ENCODE measurements at places on chromosomes 1 and 21.

DNA sequence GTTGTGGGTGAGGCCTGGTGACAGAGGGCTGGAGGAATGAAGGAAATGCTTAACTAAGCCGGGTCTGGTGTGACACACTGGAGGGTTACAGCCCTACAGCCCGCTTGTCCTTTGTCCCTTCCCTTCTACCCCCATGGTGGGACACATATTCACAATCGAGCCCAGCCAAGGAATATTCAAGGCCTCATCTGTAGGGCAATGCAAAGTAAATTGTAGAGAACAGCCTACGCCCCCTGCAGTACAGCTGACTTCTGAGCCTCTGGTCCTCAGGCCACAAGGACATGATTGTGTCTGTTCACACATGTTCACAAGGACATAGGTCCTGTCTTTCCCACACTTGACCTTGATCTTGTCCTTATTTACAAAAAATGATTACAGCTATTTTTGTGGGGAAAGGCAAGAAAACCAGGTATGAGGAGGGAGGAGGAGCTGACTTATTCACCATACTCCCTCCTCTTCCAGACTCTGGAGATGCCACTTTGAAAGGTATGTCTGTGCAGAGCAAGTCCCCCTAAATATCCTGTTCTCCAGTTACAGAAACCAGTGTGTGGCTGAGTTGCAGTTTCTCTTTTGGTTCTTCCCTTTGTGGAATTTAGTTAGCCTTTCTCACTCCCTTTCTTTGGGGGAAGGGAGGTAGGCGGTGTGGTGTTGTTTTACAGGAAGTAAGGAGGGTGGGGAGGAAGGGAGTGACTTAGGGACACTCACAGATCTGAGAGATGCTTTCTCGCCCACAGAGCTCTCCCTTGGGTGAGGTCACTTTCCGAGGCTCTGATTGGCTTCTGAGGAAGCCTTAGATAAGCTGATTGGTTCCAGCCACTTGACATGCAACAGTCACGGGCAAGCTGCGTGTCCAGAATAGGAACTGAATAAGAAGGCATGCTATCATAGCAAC is 14.6 kb downstream of the POLR3GL start:
- peak; percentile 65 for DNase-seq

GRCh38 chr1:228304225-228304624 is 96.4 kb downstream of the OBSCN start:
- no peak for DNase-seq

GRCh38 chr21:37427221-37427620 is 60.6 kb downstream of the DYRK1A start:
- no peak for DNase-seq

- no peak for DNase-seq
These were observed 3.8 kb upstream of the SELENON start for GRCh38 chr1:25795946-25796810.

DNA sequence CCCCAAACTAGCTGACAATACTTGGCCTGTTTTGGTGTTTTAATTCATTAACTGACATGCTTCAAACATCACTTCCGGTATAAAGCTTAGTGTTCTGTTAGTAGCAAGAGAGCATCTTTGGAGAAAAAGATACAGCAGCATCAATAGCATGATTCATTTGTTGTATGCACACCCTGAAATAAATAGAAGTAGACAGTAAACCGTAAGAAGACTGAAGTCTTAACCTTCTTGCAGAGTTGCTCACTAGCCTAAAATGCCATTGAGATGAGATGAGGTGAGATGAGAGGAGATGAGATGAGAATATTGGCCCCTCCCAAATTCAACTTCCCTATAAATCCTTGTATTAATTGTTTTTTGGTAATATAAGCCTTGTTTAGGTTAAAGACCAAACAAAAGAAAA is 108.8 kb downstream of the TNFSF18 start:
- no peak for DNase-seq

- DNase-seq: peak; percentile 27
These were observed 26.4 kb downstream of the TRAF5 start for GRCh38 chr1:211352985-211353515.

GRCh38 chr1:166272155-166272554 is 105.4 kb upstream of the FAM78B start:
- no peak for DNase-seq

- DNase-seq: no peak
These were observed 2.6 kb downstream of the INPP5B start for GRCh38 chr1:37944086-37944763.

DNA sequence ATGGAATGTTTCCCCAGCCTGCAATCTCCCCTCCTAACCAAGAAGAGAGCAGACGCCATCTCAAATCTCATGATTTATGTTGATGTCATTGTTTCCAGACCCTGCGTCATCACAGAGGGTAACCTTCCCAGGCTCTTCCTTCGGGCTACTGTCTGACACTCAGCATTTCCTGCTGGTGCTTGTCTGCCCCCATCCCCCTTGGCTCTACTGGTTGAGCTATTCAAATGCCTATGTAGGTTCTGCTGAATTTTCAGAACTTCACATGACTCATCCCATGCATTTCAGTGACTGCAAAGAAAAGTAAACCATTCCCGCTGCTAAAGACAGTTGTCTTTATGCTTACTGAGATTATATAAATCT is 24.8 kb upstream of the ITPKB start:
- no peak for DNase-seq

DNA sequence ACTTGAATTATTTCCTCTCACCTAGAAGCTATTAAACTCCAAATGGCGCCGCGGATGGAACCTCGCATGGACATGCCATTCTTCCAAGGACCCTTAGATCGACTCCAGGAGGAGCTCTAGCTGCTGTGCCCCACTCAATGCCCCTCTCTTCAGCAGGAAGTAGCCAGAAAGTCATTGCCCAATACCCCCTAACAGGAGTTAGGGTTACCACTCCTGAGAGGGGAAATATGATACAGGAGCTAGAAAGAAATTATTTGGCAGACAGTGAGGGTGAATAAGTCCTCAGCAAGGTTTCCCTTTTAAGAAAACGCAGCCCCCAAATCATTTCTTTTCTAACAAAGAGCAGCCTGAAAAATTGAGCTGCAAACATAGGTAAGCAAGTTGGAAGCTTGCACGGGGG is 28.6 kb downstream of the TFB2M start:
- DNase-seq: no peak
